ENCODE measurements at places on chromosomes 1 and 21.
A peak's percentile ranks its signal among the peaks of the same experiment; 100 is the strongest.

DNA sequence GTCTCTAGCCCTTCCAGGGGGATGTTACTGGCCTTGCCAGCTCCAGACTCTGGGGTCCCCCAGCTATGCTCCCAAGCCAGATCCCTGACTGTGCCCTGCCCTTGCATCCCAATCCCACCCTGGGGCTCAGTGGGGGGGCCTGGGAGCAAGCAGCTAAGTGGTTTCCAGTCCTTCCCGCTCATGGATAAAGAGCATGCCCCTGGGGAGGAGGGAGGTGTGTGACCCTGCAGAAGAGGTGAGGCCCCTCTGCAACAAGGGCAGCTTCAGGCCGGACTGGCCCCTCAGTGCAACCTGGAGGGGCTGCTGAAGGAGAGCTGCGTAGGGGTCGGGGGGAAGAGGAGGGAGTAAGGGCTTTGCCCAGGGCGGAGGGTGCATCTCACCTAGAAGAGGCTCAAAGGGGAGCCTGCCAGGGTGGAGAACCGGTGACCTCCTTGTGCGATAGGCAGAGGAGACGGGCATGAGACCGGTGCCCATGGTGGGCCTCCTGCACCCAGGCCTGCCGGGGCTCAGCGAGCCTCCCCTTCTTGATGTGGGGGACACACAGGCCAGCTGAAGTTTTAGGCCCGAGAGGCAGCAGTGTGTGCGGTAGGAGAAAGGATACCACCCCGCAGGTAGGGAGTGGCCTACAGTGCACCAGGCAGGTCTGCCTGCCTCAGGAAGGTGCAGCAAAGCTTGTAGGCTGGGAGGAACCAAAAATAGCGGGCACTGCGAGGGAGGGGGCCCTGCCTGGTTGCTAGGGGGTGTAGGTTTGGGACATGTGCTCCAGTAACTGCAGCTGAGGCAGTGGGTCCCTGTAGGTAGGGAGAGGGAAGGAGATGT lies 3.1 kb downstream of the OBSCN start:
- DNase-seq, result no peak

- DNase-seq, result no peak
These were observed 31.8 kb upstream of the DPT start for GRCh38 chr1:168760781-168761180.

- DNase-seq, result no peak
These were observed 19.7 kb downstream of the NFIA start for GRCh38 chr1:61102041-61102440.

- DNase-seq, result no peak
These were observed 17.1 kb downstream of the TTC22 start for GRCh38 chr1:54784066-54784465.

DNA sequence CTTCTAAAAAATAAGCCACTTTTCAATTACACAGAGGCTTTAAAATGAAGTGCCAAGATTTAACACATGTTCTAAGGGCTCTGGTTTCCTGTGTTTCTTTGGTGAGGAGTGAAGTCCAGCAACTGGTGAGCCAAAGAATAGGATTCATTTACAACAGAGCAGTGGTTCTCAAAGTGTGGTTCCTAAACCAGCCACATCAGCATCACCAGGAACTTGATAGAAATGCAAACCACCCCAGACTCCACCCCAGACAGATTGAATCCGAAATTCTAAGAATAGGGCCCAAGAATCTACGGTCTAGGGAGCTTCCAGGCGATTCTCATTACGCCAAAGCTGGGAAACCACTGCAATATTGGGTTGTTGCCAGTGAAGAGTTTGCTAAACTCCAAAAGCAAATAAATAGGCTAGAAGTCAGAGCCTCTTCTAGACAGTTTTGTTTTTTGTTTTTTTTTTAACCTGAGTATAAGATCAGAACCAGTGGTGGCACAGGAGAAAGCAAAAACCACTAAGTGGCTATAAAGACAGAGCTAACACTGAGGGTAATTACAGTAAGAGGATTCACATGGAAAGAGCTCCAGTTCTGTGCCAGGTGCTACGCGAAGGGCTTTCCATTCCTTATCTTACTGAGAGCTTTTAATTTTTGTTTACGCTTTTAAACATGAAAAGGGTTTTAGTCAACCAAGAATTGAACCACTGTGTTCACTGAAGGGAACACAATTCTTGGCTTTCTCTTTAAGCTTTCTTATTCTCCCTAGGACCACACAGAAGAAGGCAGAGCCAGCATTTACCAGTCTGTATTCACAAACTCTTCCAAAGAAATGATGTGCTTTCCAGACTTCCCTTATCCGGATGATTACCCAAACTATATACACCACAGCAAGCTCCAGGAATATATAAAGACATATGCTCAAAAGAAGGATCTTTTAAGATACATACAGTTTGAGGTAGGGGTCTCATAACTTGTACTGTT lies 42.4 kb upstream of the FMO2 start:
- no peak for DNase-seq

- no peak for DNase-seq
These were observed 36.3 kb downstream of the EDN2 start for GRCh38 chr1:41447995-41448770.

GRCh38 chr1:42047508-42047880 lies 105.7 kb upstream of the GUCA2B start:
- no peak for DNase-seq

- no peak for DNase-seq
These were observed 72.5 kb downstream of the SYDE2 start for GRCh38 chr1:85128316-85128715.

GRCh38 chr1:65277605-65278347 lies 31.6 kb upstream of the DNAJC6 start:
- DNase-seq, result no peak

DNA sequence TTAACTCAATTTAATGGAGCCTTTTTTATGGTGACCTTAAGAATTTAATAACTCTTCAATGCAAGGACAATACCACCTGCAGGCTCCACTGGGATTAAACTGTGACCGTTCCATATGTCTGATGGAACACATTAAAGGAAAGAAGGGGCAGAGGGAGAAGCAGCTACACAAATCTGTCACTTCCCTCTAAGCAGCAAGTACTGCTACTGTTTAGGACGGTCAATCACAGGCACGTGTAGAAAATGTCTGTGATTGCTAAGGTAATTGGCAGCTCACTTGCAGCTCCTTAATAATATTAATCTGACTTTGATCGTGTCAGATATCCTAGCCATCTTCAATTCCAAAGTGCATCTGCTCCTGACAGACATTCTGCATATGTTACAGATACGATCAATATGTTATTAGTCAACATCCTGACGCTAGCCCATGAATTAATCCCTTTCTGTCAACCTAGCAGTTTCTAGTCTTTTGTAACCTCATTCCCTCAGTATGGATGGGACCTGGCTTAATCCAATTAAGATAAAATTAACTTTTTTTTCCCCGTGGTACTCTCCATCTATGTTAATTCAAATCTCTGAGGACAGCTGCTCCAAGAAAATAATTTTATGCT lies 1012.4 kb downstream of the AMY1C start:
- DNase-seq, result no peak

DNA sequence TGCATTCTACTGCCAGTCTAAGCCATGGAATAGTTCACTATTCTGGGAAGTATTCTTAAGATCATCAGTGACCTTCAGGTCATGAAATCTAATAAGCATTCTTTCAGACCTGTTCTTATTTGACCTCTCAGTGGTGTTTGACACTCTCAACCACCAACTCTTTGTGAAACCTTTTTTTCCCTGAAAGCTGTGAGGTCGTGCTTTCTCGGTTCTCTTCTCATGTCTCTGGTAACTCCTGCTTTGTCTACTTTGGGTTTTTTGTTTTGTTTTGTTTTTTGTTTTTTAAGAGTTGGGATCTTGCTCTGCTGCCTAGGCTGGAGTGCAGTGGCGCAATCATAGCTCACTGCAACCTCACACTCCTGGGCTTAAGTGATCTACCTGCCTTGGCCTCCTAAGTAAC lies 56.3 kb downstream of the POU2F1 start:
- no peak for DNase-seq

DNA sequence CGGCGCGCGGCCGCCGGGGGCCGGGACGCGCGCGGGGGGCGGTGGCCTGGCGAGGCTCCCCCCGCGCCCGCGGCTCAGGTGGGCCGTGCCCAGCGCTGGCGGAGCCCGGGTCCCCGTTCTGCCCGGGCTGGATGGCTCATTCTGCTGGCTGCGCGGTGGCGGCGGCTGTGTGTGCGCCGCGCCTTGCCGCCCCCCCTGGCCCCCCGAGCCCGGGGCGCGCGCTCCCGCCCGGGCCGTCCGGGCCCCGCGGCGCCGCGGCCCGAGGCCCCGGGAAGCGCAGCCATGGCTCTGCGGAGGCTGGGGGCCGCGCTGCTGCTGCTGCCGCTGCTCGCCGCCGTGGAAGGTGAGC lies at the start of gene EPHB2:
EPHB2 (plus strand) TSS at position 139 of the 349 bp plus-strand sequence; CDS start at position 283, 144 bp downstream.
- peak; percentile 55 for DNase-seq

DNA sequence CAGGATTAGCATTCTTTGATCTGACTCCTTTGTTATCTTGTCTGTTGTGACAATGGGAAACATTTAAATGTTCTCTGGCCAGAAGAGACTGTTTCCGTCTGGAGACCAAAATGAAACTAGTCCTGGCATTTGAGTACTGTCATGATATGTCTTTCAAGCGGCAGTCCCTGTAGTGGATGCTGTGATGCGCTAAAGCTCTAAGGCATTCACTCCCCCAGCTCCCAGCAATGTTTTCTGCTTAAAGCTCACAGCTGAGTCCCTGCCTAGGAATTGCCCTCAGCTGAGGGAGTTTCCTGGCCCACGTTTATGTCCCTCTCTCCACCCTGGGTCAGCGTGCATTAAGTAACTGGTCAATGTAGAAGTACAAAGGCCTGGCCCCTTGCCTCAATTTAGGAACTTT lies 109.4 kb downstream of the UCHL5 start:
- DNase-seq, result no peak

DNA sequence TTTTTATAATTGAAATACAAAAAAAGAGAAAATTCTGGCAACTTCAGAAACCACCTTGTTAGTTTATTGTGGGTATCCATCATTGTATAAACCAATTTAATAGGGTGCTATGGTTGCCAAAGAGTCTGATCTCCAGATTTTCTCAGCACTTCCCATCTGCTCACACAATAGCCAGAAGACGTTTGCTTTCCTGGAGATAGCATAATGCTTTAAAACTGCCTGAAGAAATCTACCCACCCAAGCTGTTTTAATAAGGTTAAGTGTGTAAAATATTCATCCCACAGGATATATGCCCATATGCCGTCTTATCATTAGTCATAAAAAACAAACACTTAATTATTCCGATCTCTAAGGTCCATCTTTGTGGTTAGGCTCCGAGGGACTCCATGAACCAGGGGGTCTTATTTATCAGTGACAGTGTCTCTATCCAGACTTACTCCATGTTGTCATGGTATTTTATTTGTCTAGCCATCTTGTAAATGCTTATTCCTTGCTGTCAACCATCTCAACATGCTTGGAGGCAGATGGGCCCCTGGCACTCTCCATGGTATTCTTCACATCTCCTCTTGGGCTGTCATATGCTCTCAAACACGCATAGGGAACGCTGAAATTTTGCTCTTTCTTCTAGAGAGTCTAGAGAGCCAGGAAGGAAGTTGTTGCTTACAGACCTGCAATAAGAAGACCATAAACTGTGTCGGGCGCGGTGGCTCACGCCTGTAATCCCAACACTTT lies 58.5 kb downstream of the MAP10 start:
- DNase-seq, result no peak

GRCh38 chr1:164443836-164444235 lies 115.1 kb upstream of the PBX1 start:
- DNase-seq, result no peak

- DNase-seq, result no peak
These were observed 426.5 kb upstream of the CAMK1G start for GRCh38 chr1:209156991-209157390.

All from NB4 (cell line).